ENCODE measurements at places on chromosomes 5 and 9.

DNA sequence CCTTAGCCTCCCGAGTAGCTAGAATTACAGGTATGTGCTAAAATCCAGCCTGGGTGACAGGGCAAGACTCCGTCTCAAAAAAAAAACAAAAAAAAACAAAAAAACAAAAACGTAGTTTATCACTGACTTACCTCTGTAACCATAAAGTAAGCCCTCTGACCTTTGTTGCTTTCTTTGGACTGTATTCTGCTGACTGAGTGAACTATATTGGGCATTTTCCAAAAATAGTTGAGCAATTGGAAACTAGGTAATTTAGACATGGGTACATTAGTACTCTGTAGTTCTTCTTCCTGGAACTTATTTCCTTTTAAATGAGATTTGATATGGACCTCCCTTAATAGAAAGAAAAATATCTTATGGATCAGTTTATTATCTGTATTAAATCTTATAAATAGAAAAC, 66.6 kb downstream of the ANKHD1 start:
- DNase-seq = peak; percentile 30

GRCh38 chr5:82909771-82910170, 167.4 kb downstream of the TMEM167A start:
- no peak for DNase-seq

- DNase-seq = no peak
Observed at GRCh38 chr5:136598802-136599404, 233.6 kb upstream of the TRPC7 start.

GRCh38 chr9:93566408-93567270, 9.7 kb upstream of the PHF2 start:
- DNase-seq = peak; percentile 92

GRCh38 chr5:56357426-56357825, 124.3 kb upstream of the ANKRD55 start:
- DNase-seq = no peak

DNA sequence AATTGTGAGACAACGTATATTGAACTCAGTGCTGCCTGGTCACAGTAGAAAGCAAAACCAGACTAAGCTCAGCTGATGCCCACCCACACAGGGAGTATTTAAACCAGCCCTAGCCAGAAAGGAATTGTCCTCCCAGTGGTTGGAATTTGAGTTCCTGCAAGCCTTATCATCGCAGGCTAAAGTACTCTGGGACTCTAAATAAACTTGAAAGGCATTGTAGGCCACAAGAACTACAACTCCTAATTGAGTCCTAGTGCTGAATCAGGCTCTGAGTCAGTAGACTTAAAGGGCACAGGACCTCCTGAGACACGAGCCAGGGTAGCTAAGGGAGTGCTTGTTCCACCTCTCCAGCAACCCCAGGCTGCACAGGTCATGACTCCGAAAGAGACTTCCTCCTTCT, 171.4 kb downstream of the MCTP1 start:
- DNase-seq = peak; percentile 88

- no peak for DNase-seq
Observed at GRCh38 chr5:14744296-14745187, 80.0 kb downstream of the OTULIN start.

DNA sequence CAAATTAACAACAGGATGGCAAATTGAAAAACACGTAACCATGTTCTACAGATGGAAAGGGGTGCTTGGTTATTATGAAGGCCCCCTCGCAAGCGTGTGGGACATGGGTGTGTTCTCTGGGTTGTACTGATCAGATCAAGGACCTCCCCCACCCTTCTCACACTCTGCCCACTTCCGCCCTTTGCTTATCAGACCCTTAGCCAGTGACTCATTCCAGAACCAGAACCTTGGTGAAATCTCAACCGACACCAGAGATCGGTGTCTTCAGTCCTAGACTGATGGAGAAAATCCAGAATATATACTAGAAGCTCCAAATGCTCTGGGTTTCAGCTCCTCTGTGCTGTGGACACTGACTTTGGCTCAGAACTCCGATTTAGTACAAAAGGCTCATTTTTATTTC, 64.9 kb downstream of the PTTG1 start:
- no peak for DNase-seq

DNA sequence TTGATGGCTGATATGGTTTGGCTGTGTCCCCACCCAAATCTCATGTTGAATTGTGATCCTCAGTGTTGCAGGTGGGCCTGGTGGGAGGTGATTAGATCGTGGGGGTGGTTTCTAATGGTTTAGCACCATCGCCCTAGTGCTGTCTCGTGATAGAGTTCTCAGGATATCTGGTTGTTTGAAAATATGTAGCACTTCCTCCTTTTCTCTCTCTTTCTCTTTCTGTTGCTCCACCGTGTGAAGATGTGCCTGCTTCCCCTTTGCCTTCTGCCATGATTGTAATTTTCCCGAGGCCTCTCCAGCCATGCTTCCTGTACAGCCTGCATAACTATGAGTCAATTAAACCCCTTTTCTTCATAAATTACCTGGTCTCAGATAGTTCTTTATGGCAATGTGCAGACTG, 111.6 kb downstream of the SREK1 start:
- DNase-seq = no peak

- DNase-seq = peak; percentile 78
Observed at GRCh38 chr9:100590481-100590880, 12.6 kb downstream of the CAVIN4 start.

GRCh38 chr9:72154468-72155285, 5.4 kb downstream of the GDA start:
- no peak for DNase-seq

DNA sequence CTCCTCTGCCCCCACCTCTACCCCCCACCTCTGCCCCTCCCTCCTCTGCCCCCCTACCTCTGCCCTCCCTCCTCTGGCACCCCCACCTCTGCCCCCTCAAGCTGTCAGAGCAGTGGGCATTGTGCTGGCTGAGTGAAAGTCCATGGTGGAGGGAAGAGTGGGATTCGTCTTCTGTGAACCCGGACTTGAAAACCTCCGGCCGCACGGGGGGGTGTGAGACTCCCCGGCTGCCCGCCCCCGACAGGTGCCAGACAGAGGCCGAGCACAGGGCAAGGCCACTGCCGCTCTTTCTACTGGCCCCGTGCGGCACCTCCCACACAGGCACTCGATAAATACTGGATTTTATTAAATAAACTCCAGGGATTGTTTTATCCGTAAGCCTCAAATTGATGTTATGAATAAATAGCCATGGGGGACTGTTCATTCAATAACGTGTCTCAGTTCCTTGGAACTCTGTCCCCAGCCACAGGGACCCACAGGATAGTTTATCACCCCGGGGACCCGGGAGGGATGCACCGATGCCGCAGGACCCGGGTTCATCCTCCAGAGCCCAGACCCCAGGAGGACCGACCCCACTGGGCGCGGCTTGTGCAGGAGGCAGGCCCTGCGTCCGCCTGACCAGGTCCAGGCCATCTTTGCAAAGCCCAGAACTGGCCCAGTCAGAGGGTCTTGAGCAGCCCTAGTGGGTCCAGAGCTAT, 2.6 kb upstream of the QRFP start:
- DNase-seq = no peak

GRCh38 chr5:171299228-171299627, 9.8 kb upstream of the TLX3 start:
- DNase-seq = no peak

DNA sequence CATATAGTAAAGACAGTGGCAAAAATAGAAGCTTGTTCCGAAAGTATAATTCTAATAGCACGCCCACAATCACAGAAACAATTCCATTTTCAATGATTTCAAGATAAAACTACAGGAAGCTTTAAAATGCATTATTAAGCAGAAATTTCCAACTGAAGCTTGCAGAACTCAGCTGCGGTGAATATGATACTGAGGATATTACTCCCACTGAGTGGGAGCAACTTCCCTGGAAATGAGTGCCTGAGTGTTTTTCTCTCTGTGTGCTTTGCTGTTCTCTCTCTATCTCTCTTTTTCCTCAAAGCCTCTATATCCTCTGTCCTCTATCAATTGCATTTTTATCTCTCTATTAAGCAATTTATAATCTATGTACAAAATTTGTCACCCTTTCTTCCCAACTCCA, 187.5 kb upstream of the PRDM9 start:
- no peak for DNase-seq

DNA sequence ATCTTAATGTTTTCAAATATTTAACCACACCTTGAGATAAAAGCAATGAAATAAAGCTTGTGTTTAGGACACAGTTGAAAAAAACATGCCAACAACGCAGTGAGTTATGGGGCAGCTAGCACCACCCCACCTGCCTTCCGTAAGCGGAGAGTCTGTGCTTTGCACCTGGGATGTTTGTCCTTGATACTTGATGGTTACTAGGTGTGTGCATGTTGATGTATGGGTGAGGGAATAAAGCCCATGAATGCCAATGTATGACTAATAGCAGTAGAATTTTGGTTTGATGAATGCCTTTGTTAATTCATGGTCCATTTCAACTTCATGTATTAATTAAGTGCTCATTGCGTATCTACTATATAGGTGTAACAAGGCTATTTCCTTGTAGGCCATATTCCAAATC, 74.0 kb downstream of the PCSK5 start:
- peak; percentile 58 for DNase-seq

DNA sequence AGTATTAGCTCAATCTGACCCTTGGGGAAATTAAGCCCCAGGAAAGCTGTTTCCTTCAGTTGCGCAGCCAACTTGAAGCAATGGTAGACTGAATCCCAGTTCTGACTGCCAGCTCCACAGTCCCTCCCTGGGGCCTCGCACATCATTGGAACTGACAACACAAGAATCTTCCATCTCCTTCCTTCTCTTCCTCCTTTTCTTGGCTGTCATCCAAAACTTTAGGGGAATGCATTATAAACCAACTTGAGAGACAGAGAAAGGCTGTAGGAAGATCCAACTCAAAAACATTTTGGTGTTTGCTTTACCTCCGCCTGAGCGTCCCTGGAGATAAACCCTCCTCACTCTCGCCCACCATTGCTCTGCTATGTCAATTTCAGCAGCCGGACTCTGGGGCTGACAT, 16.6 kb downstream of the KCNIP1 start:
- DNase-seq = no peak

GRCh38 chr5:178323961-178324360, 91.4 kb upstream of the PHYKPL start:
- DNase-seq = no peak

- no peak for DNase-seq
Observed at GRCh38 chr5:169099801-169100734, 200.9 kb downstream of the SLIT3 start.

DNA sequence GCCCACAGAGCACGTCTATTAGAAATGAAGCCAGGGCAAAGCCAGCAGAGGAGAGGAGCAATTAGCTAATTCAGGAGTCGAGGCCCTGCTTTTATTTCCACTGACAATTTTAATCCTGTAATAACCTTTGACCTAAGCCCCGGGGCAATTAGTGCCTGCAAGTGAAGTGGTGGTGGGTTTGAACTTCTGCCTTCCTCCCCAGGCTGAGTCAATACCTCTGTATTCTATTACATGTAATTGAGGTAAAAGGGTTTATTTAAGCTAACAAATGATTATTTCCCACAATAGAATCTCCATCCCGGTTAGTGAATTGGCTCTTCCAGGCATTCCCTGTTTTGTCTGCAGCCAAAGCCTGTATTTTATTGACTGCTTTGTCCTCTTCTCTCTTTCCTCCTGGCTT, 49.9 kb downstream of the FGF18 start:
- no peak for DNase-seq

DNA sequence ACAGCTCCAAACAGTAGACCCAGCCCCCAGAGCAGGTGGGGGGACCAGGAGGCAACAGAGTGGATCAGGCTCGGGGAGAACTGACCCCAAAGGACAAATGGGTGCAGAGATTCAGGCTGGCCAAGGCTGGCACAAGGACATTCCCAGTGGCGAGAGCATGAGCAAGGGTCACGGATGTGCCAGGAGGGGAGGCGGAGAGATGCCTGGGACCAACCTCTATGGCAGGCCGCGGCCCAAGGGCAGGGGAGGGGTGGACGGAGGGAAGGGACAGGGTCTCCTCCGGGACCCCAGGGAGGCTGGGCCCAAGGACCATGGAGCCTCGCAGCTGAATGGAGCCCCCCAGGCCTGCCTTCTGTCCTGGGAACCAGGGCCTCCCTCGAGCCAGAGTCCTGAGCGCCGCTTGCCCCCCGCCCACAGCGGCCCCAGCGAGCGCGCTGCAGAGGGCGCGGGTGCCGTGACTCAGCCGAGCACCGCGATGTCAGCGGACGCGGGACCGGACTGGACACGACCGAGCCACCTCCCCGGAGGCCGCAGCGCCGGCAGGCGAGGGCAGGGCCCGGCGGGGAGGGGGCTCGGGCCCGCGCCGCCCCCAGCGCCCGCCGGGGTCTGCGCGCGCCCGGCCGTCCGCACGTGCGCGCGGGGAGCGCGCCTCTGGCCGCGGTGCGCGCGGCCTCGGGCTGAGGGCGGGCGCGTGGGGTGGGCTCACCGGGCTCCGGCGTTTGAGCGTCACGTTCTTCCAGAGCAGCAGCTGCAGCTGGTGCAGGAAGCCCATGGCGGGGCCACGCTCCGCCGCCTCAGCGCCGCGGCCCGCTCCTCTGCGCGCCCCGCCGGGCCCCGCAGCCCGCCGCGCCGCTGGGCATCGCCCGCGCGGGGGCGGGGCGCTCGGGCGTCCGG, at the start of gene ABCA2:
ABCA2 (minus strand) TSS at position 869 of the 894 bp plus-strand sequence; CDS start at position 772, 97 bp downstream.
- DNase-seq = peak; percentile 32

DNA sequence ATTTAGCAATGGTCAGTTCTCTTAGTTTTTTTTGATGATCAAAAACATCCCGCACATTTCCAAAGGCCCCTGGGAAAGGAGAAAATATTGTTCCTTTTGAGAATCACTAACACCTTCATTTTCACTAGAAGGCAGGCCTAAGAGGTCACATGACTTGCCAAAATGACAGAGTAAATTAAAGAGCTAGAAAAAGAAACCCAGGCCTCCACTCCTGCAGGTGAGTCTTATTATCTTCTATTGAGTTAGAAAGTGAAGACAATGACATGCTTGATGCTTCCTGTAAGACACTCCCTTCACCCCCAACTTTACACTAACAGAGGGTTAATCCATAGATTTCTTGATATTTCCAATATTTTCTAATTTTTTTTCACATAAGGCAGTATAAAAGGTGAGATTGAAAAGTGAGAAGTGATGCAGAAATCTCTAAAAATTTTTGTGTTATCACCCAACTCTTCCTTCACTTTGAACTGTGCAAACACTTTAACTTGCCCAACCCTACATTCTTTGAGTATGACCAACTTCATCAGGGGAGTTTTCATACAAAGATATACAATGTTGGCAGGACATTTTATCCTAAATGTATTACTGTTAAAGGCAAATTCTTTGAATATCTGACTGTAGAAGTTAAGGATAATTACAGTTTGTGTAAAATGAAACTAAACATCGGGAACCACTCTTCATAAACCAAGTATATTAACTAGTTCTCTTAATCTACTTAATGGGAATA, 57.1 kb downstream of the SUB1 start:
- peak; percentile 14 for DNase-seq

- DNase-seq = peak; percentile 42
Observed at GRCh38 chr5:10649666-10650380, 86.0 kb downstream of the ANKRD33B start.

GRCh38 chr5:95369782-95370181, 21.4 kb upstream of the FAM81B start:
- no peak for DNase-seq

Data from fibroblast of lung (primary cell).